ENCODE measurements at places on chromosomes 3 and 15.
A peak's percentile ranks its signal among the peaks of the same experiment; 100 is the strongest.

- no peak for DNase-seq
Observed at GRCh38 chr3:188754267-188754666, 417.5 kb upstream of the TPRG1 start.

DNA sequence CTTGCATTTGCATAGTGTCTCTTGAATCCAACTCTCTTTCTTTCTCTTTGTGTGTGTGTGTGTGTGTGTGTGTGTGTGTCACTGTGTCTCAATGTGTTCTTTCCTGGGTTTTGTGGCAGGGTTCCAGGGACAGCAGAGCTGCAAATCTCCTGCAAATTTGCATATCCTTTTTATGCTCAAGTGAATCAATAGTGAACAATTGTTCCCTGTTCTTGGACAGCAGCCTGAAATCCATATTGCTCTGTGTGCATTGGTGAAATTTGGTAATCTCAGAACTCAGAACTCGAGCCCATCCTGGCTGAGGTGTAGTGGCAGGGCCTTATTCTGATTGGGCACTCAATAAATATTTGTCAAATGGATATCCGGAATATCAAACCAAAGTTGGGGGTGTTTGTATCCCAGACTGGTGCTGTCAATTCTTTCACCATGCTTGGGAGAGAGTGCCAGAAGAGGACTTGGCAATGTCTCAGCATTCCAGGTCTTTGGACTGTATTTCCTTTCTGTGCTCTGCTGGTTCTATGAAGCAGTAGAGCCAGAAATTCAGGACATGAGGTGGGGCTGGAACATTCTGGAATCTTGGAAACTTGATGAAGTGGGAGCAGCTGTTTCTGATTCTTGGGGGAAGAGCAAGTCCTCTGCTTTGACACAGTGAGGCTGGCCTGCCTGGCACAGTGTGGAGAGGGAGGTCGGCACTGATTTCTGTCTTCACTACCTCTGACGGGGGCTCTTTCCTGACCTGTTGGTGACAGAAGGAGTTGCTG, 380.6 kb upstream of the C2CD4B start:
- no peak for DNase-seq

DNA sequence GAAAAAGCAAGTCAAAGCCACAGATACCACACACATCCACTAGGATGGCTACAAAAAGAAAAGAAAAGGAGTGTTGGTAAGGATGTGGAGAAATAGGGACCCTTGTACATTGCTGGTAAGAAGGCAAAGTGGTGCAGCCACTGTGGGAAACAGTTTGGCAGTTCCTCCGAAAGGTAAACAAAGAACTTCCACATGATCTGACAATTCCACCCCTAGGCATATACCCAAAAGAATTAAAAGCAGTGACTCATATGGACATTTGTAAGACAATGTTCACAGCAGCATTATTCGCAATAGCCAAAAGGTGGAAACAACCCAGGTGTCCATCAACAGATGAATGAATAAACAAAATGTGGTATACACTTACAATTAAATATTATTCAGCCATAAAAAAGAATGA, 22.2 kb upstream of the GMPPB start:
- DNase-seq, result no peak

DNA sequence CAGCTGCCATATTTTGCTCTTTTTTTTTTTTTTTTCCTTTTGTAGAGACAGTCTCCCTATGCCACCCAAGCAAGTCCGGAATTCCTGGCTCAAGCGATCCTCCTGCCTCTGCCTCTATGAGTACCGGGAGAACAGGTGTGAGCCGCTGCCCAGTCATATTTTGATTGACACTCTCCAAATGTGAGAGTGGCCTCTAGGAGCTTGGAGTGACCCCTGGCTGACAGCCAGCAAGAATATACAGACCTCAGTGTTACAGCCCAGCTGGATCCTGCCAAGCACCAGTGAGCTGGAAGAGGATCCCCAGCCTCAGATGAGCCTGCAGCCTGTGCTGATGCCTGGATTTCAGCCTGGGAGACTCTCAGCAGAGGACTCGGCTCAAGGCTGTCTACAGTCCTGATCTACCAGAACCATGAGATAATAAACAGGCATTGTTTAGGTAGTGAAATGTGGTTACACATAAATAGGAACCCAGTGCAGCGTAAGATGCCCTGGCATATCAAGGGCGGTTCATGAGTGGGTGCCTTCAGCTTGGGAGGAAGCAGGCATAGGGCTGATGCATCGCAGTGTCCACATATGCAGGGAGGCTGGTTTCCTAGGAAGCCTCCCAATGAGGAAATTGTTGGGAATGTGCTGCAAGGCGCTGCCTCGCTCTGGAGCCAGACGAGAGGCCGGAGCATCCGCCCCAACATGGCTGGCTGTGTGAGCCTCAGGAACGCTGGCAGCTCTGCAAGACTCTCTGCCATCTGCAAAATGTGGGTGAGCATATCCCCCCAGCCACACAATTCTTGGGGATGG, 38.9 kb upstream of the ATP10A start:
- DNase-seq, result no peak

- DNase-seq, result no peak
Observed at GRCh38 chr15:101795455-101795854, 7.9 kb upstream of the OR4F6 start.

GRCh38 chr15:27017168-27017809, 46.3 kb downstream of the GABRG3 start:
- DNase-seq, result no peak

GRCh38 chr15:60397772-60398445, at the start of gene ANXA2:
Gene ANXA2, minus strand, starts transcription at chr15:60397986. Its CDS starts 11,911 bp downstream, at chr15:60386075.
- peak; percentile 95 for DNase-seq

DNA sequence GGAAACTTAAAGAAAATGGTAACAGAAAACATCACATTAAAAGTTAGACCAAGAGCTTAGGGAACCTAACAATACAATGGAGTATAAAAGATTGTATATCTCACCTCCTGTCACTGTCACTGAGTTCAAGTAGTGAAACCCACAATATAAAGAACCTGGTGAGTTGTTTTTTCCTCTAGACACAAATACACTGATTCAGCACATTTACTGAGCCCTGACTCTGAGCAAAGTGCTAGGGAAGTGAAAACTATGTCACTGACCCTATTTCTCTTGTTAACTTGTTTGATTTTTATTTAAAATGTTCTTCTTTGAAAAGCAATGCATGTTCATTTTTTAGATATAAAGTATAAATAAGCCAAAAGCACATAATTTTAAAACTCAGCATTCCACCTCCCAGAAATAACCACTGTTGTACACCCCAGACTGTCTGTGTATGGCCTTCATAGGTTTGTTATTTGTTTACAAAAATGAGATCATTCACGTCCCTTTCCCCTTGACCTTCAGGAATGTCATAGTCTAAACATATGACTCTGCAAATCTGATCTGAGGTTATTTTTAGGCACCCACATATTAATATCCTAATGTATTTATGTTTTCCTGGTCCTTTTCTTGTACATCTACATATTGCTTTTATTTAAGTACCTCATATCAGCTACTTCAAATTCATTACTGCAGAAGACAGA, 69.2 kb upstream of the CSTA start:
- DNase-seq, result no peak

DNA sequence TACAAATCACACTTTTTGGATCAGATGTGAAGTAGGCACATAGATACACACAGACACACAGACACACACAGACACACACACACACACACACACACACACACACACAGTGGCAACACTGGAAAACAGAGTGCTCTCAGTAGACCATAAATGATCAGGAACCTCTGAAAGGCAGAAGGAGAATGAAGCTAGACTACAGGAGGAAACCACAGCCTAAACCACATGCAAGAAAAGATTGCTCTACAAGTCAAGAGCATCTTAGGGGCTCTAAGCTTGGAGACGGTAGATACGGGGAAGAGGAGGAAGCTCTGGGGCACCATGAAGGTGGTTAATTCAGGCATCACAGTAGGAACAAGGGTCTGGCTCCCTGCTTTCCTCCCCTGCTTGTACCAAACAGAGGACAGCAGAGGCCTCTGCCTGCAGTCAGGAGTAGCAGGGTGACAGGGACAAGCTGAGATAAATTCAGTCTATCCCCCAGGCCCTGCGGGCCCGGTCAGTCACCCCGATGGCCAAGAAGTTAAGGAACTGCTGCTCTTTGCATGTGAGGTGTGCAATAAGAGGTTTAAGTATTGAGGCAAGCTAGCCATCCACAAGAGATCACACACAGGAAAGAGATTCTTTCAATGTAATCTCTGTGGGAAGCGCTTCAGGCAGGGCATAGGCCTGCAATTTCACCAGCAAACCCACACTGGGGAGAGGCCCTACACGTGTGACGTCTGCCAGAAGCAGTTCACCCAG, 23.5 kb upstream of the ARPIN start:
- no peak for DNase-seq

DNA sequence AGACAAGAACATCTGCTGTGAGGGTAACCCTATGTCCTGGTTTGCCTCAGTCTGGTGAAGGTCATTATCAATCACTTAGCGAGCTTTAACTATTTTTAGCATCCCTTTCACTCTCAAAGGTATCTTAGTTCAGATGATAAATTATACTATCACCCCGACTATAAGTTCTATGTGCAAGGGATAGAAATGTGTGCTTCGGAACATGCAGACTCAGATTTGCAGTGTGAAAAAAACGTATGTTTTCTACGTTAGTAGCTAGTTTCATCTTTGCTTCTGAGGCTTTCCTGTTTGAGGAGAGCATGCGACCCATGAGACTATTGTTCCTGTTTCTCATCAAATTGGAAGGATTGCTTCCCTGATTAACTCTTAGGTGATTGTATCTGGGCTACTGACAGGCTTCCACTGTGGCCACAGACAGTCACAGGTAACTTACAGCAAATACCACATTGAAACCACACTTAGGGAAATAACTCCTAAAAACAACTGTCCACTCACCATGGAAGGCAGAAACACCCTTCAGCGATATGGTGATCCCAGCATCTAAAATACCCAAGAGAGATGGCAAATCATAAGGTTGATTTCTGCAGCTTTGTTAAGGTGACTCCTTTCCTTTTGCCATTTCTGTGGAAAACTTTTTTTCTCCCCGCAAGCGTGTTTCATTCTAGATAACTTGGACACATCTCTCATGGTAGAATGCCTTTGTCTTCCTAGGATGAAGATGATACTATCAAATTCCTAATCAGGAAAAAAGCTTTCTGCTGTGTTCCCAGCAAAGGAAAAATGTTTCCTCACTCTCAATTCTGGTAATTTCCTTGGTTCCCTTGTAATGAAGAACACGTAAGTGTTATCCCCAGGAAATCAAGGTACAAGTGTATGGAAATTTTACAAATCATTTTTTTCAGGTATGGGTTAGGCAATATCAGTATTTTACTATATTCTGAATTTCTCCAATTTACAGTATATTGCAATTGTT, 5.2 kb downstream of the GCSAM start:
- no peak for DNase-seq
